ENCODE measurements at places on chromosomes 7 and 10. TPM values are rescaled to one million over a fixed set of nuclear protein-coding genes. Genes with fewer than 3 reads are reported as not detected.

TBX20 gene
- total RNA-seq: 8.2 TPM

LRCH4 gene
- 117 TPM for total RNA-seq

RSU1 gene
- total RNA-seq: 35.3 TPM

IDI2 gene
- not detected for total RNA-seq

SLK gene
- total RNA-seq: 29.7 TPM

FEZF1 gene
- total RNA-seq: not detected

OLAH gene
- total RNA-seq: 0.69 TPM

EN2 gene
- not detected for total RNA-seq

NAT16 gene
- total RNA-seq: not detected

ETV1 gene
- total RNA-seq: 26.6 TPM

CLCN1 gene
- 0.11 TPM for total RNA-seq

ANXA11 gene
- total RNA-seq: 238 TPM

PRSS37 gene
- total RNA-seq: not detected

IGFBP3 gene
- 1,171 TPM for total RNA-seq

KCNMA1 gene
- total RNA-seq: 44.0 TPM

MACROH2A2 gene
- total RNA-seq: 125 TPM

IKZF1 gene
- total RNA-seq: 1.7 TPM

ADRA2A gene
- total RNA-seq: 4.7 TPM

TET1 gene
- 35.7 TPM for total RNA-seq

CLDN12 gene
- total RNA-seq: 33.5 TPM

LEP gene
- not detected for total RNA-seq

CCDC136 gene
- total RNA-seq: 34.6 TPM

FFAR4 gene
- not detected for total RNA-seq

TYW1 gene
- 20.4 TPM for total RNA-seq

CHRM2 gene
- 40.9 TPM for total RNA-seq

ACHE gene
- total RNA-seq: 9.2 TPM

FKBP6 gene
- total RNA-seq: not detected

ZNF736 gene
- not detected for total RNA-seq
